Cerebellar cortex (tissue), 1 donor: ENCODE measurements at places on chromosomes 1 and 21.

GRCh38 chr1:51518033-51518585 lies 957 bp downstream of the EPS15 start:
- peak; percentile 69 for DNase-seq

DNA sequence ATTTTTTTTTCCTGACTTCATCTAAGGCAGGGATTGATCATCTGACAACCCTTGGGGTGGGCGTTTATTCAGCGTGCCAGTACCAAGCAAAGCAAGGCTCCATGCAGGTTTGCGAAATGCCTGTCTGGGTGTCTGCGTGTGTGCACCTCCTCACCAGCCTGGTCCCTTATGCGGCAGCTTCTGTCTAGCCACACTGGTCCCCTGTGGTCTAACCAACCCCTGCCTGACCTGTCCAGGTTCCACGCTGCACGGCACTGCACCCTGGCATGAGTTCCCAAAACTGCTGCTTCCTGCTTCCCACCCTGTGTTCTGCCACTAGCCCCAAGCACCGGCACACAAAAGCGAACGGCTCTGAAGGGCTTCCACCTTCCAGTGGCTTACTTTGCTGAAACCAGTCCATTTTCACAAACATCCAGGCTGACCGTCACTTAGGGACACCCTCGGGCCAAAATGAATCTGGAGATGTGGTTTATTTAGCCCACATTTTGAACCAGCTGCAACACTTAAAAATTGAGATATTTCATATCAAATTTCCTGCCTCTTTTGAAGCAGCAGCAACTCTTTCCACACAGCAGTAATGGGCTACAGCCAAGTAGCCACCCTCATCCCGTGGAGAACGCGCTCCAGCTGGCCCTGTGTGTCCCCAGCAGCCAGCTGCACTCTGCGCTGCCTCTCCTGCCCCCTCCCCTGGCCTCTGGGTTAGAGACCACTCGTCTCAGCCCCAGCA lies 55.7 kb downstream of the HLCS start:
- DNase-seq: no peak

DNA sequence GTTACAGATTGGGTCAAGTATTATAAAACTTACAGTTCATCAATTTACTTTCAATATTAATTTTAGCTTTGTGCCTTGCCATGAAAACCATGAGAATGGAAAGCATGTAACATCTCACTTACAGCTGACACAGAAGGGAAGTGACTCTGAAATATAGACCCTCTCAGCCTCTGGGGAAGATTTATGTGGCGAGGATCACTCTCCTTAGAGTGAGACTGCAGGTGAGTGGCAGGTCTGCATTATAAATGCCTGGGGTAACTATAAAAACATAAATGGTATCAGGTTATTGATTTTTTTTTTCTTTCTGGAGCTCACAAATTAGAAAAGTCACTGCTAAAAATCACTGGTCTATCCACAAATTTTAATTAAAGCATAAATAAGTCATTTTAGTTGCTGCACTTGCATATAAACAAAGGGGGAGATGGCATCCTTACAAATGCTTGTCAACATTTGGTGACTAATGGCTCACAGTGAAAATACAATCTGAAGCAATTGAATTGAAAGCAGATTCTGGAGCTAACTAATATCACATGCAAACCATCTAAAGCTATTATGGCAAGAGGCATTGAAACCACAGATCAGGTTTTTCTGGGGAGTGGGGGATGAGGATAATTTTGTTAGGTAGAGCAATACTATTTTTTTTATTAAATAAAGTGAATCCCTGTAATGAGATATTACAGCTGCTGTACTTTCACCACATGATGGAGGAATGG lies 200.9 kb downstream of the TM2D1 start:
- no peak for DNase-seq

- DNase-seq: no peak
Observed at GRCh38 chr21:45618846-45619485, 24.6 kb upstream of the PCBP3 start.
